ENCODE measurements at places on chromosomes 5 and 9.

DNA sequence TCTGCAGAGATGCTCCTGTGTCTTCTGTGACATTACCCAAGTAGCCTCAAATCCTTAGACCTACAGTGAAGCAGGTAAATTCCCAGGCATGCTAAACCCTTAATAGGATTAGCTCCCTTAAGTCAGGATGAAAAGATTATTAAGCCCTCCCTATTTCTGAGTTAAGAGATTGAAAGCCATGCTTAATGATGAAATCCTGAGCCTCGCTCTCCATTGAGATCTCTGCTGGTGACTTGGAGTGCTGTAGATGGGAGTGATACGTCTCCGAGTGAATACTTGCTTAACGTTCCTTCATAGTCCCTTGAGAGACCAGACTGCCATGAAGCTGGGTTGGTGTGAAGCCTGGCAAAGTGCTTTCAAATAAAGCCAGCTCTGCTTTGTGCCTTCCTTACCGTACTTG, 34.2 kb downstream of the AOPEP start:
- DNase-seq = no peak

GRCh38 chr5:79020861-79021561, 35.9 kb upstream of the ARSB start:
- DNase-seq = peak; percentile 72

- no peak for DNase-seq
These were observed 201 bp downstream of the DOLK start for GRCh38 chr9:128947277-128947526.

DNA sequence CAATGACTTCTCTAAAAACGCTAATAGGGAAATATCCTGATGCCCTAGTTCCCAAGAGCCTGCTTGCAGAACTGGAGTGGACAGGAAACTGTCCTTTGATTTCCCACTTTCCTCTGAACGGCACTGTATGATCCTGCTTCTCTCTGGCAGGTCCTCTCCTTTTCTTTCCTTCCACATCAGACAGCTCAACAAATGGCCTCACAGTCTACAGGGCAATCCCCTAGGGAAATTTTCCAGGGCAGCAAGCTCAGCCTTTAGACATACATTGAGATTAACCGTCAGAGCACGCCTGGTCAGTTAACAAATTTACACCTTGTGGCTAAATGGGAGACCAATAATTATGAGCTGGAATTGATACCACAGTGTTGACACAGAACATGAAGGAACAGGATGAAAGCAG, 164.9 kb downstream of the SLC24A2 start:
- no peak for DNase-seq

GRCh38 chr9:75069171-75069570, 18.8 kb downstream of the NMRK1 start:
- no peak for DNase-seq

DNA sequence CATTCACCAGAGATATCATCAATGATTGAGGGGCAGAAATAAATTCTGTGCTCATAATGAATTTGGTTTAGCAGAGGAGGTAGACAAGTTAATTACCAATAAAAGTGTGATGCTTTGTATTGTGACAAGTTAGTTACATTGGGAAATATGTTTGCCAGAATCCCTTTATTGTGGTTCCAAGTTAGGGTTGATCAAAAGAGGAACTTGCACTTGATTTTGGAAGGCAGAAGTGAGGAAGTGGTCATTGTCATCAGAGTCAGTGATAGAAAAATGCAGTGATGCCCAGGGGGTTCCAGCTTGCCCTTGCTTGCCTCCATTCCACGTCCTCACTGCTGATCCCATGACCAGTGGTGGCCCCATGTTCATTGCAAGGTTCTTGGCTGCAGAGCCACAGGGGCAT, 69.7 kb downstream of the SVEP1 start:
- no peak for DNase-seq

DNA sequence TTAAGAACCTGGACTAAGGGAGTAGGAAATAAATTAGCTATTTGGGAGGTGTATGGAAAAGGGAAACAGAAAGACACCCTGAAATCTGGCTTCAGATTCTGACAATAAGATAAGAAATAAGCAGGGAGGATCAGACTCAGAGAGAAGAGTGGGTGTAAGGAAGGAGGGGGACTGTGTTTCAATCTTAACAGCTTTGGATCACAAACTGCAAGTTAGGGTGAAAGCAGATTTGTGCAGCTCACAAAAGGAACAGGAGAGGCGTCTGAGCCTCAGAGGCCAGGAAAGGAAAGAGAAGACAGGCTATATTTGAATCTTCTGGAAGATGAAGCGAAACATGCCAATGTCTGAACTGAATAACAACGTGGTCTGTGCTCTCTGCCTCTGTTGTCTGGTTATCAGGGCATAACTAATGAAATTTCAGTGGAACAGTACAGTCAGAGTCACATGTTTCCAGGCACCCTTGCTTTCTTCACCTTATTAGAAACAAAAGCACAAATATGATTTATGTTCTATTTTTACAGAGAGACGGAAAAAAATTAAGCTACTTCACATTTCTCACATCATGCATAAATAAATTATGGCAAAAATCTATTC, 26.6 kb downstream of the SGTB start:
- DNase-seq = no peak

- no peak for DNase-seq
These were observed 10.0 kb downstream of the NKD2 start for GRCh38 chr5:1018596-1018995.

DNA sequence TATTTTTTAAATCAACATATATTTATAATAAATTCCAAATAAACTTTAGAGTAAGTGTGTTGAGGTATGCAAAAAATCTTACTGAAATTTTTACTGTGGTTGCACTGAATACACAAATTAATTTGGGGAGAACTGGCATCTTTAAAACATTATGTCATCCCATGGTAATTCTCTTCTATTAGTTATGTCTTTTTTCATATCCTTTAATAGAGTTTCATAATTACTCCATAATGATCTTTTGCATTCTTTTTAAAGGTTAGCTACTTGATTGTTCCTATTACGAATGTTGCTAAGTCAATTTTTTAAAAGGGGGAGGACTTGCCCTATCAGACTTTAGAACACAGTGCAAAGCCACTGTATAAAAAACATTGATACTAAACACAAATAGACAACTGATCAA, 26.8 kb downstream of the SSBP2 start:
- DNase-seq = no peak

- DNase-seq = no peak
These were observed 294.8 kb upstream of the KIF2A start for GRCh38 chr5:62011089-62011664.
